ACHN (cell line): ENCODE measurements at places on chromosomes 2 and 18.
A peak's percentile ranks its signal among the peaks of the same experiment; 100 is the strongest.

- no peak for DNase-seq
These were observed 47.1 kb upstream of the MAP4K3 start for GRCh38 chr2:39484206-39484605.

DNA sequence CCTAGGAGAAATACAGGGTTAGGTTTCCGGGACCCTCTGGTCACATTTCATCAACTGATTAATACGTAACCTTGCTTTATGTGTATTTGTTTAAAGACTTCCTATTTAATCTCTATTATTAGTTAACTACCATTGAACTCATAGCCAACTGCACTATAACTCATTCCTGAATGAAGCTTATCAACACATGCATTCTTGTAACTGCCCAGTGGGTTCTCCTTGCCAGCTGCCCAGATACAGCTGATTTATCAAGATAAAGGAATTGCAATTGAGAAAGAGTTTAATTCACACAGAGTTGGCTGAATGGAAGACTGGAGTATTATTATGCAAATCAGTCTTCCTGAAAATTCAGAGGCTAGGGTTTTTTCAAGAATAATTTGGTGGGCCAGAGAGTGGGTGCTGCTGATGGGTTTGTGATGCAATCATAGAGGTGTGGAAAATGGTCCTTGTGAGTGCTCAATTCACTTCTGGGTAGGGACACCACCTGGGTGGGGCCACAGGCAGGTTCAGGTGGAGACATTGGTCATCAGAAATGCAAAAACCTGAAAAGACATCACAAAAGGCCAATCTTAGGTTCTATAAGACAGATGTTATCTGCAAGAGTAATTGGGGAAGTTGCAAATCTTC lies 21.1 kb upstream of the NOSTRIN start:
- no peak for DNase-seq

- DNase-seq = no peak
These were observed 135.3 kb downstream of the KLHL29 start for GRCh38 chr2:23520256-23520655.

DNA sequence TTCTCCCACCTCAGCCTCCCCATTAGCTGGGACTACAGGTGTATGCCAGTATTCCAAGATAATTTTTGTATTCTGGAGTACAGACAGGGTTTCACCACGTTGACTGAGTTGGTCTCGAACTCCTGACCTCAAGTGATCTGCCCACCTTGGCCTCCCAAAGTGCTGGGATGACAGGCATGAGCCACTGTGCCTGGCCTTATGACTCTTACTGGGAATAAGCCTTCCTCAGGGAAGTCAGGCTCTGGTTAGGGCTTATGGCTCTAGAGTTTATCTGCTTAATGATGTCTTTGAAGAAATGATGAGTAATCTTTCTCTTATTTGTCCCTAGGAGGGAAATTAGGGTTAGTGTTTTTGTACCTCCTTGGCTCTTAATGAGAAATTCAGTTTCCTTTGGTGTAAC lies 187.7 kb downstream of the FAM210A start:
- no peak for DNase-seq

- no peak for DNase-seq
These were observed 38.8 kb downstream of the EPHA4 start for GRCh38 chr2:221533299-221533698.

DNA sequence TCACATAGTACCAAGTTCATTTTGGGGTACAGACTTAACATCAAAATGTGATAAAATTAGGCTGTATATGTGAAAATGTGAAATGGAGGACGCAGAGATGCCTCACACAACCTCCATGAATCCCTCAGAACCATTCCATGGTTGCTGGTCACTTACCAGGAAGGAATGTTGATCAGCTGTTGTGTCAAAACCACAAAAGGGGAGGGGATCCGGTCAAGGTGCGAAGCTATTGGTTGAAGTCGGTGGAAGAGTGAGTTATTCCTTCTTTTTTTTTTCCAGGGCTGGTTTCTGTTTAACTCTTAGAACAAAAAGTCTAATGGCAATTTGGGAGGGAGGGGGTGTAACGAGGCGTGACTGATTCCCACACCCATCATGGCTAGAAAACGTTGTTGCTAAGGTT lies 32.3 kb upstream of the REG3A start:
- DNase-seq = no peak

DNA sequence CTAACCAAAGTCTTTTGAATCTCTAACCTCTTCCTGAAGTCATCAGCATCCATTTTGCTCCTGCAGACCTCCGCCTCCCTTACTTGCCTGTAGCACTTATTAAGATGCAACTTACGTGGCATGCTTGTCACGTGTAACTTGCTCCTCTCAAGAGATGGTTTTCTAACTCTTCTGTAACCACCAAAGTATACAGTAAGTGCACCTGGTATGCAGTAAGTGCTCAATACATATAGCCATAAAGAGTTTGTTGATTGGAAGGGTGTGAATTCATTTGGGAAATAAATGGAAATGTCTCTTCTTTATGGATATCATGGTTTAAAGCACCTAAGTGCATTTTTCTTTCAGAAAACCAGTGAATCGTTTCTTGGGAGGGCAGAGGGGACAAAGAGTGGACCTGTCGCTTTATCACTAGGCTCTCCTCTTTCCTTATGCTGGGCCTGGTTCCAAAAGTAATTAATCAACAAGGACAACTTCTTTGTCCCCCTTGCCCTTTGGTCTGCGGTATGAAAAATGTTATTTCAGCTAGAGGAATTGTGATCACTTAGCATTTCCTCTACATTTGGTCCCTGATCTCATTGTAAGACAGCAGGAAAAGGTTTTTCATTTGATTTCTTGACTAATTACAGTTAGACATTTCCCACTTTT lies 370.0 kb upstream of the SPRED2 start:
- DNase-seq = no peak

DNA sequence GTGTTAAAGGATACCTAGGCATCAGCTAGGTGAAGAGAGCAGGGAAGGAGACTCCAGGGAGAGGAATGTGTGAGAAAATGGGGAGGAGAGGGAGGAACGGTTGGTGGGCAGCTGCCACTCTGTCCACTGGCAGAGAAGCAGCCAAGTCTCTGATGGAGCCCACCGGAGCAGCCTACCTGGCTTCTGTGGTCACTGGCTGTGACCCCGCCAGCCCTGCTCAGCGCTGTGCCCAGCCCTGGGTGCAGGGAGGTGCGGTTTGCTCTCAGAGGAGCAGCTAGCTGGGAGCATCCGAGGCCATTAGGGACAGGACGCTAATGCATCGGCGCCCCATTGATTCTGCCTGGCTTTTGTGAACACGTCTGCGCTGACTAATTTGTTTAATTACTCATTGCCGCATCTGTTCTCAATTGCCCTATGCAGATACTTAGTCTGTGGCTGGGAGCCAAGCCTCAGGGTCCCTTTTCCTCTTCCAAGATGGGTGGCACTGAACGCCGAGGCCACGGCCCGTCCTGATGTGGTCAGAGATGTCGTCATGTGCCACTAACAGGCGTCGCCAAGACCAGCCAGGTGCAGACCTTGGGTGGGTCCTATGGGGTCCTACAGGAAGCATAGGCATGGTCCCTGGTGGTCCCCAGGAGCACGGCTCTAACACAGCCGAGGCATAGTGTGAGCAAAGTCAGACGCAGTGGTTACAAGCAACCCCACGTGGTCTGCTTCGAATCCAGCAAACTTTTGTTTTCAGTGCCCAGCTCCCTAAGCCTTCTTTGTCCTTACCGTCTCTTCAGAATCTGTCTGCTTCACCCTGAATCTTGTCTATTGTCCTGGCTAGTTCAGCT lies 82.0 kb downstream of the RRM2 start:
- no peak for DNase-seq

GRCh38 chr2:53442783-53443182 lies 324.8 kb upstream of the CHAC2 start:
- peak; percentile 12 for DNase-seq

DNA sequence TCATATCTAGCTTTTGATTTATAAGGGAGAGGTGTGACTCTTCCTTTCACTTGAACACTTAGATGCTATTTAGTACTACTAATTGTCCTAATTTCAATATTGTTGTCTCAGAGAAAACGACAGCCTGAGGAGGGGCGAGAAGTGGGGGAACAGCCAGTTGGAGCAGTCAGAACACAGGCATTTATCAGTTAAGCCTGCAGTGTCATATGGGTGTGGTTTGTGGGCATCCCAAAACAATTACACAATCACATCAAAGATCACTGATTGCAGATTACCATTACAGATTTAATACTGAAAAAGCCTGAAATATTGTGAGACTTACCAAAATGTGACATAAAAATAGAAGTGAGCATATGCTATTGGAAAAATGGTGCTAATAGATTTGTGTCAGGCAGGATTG lies 15.8 kb downstream of the TMEM131 start:
- no peak for DNase-seq

GRCh38 chr2:158115202-158115767 lies 13.6 kb downstream of the UPP2 start:
- no peak for DNase-seq

DNA sequence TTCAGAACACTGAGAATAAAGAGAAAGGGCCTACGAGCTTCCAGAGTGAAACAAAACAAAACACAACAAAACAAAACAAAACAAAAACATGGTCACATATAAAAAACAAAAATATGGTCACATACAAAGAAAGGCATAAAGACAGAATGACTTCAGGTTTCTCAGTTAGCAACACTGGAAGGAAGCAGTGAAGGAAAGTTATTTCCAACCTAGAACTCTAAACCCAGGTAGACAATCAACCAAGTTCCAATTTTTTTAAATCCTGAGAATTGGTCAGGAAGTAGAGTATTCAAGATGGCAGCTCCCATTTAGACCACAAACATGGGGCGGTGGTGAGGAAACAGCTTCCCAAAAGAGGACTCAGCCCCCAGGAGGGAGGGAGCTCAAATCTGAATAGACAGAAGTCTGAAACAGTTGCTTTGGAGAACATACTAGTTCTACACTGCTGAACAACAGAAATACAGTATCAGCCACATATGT lies 9.1 kb downstream of the DRC1 start:
- no peak for DNase-seq

- no peak for DNase-seq
These were observed 78.1 kb downstream of the TEX51 start for GRCh38 chr2:126976721-126977328.

GRCh38 chr2:217404236-217404760 lies 544.4 kb upstream of the TNP1 start:
- no peak for DNase-seq

- DNase-seq = no peak
These were observed 180.3 kb upstream of the PARD3B start for GRCh38 chr2:204364860-204365535.

- DNase-seq = no peak
These were observed 335.9 kb downstream of the CYP26B1 start for GRCh38 chr2:71811726-71812125.

DNA sequence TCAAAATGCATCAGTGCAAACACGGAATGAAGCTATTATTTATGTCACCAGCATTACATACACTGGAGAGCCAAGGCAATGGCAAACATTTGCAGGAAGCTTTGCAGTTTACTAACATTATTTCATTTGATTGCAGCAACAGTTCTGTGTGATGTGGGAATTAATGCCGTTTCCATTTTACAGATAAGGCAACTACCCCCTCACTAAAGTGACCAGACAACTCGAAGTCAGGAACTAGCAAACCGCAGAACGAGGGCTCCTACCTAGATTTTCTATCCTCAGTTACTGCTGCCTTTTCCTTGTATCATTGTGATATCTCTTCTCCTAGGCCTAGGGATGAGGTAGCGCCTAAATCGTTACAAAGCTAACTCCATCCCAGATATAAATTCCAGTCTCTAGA lies 85.5 kb downstream of the COLEC12 start:
- DNase-seq = no peak

DNA sequence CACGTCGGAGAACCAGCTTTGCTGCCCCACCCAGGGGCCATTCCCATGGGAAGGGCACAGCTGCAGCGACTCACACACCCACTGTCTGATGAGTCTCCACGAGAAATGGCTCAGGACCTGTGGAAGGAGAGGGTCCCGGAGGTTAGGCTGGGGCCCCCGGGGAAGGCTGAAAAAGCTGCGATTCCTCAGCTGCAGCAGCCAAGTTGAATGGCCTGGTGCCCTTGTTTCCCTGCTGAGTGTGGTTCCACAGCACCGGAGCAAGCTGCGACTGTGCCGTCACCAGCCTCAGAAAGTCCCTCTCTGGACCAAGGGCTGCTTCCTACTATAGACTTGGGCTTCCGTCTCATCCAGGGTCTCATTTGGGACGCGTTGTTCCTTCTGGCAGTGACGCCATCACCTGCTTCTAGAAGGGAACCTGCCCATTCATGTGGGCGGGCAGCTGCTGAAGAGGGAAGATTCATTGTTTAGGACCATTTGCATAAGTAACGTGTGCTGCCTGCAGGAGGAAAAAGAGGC lies 180.2 kb downstream of the INHBB start:
- no peak for DNase-seq

DNA sequence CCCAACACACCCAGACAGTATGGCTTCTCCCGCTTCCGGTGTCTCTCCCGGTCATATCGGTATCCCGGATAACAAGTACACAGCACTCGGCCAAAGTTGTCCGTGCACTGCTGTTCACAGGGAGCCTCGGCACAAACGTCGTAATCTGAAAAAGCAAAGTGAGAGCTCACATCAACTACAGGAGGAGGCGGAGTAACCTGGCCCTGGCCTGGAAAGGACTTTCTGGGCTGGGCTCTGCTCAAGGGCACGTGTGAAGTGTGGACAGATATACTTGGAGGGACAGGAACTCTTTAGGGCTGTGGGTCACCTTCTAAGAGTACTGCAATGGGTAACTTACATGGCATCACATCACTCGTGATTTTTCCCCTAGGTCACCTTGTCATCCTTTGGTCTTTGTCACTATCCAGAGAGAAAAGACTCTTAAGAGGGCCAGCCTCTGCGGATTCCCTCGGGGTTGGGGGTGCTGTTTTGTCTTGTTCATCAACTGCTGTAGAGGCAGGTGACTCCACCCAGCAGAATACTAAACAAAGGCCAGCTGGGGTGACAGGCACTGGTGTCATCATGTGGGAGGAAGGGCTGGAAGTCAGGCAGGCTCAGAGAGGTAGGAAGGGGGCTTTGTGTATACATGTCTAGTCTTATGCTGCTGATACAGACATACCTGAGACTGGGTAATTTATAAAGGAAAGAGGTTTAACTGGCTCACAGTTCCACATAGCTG lies 110.6 kb upstream of the LMAN1 start:
- DNase-seq = no peak

DNA sequence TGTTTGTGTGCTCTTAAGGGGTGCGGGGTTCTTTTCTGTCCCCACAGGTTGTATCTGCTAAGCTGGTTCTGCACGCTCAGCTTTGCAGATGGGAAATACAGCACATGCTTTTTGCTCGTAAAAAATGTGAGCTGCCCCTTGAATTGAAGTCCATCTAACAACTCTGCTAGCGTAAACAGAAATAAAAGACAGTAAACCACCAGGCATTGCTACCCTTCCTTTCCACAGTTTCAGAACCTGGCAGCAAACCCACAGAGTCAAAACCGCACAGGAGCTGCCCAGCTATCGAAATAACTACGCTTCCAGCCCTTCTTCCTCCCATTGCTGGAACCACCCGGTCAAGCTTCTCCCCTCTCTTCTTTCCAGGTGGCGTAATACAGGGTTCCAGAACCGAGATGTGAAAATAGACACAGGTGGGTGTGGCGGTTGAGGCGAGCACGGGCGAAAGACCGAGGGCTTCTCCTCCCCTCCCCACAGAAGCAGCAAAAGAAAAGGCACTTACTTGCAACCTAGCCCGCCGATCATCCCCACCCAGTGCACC lies 479 bp downstream of the SCN9A start:
- peak; percentile 61 for DNase-seq

GRCh38 chr18:46431522-46432171 lies 225.4 kb downstream of the LOXHD1 start:
- DNase-seq = no peak

- DNase-seq = no peak
These were observed 78.5 kb downstream of the CLIP4 start for GRCh38 chr2:29193681-29194080.
